ENCODE measurements at places on chromosomes 13 and 19.

DNA sequence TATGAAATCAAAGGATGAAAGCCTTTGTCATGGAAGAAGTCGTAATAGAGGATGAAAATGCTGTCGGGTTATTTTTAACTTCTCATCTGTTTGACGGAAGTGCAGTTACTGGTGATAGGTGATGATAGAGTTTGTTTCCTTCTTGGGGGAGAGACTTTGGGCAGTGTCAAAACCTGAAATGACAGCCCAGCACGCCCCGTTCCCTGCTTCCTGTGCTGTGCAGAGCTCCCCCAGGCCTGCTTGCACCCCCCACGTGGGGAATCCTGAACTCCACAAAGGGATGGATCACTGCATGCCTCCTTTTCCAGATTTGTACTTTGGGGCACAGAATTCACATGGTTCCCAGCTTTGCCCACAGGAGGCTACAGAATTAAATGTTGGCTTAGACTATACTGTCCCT lies 102.7 kb downstream of the ATP11A start:
- DNase-seq: no peak

DNA sequence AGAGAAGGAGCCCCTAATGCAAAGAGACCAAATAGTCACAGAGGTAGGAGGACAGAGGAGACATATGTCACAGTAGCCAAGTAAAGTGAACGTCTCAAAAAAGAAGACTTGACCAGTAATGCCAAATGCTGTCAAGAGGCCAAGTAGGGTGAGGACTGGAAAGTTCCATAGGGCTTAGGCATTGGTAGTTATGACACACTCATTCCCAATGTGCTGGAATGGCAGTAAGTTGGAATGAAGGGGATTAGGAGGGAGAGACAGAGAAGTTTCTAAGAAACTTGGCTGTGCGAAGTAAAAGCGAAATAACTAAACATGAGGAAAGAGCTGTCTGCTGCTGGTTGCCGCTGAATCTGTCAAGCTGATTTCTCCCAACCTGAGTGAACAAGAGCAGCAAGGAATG lies 14.9 kb upstream of the FRY start:
- no peak for DNase-seq

DNA sequence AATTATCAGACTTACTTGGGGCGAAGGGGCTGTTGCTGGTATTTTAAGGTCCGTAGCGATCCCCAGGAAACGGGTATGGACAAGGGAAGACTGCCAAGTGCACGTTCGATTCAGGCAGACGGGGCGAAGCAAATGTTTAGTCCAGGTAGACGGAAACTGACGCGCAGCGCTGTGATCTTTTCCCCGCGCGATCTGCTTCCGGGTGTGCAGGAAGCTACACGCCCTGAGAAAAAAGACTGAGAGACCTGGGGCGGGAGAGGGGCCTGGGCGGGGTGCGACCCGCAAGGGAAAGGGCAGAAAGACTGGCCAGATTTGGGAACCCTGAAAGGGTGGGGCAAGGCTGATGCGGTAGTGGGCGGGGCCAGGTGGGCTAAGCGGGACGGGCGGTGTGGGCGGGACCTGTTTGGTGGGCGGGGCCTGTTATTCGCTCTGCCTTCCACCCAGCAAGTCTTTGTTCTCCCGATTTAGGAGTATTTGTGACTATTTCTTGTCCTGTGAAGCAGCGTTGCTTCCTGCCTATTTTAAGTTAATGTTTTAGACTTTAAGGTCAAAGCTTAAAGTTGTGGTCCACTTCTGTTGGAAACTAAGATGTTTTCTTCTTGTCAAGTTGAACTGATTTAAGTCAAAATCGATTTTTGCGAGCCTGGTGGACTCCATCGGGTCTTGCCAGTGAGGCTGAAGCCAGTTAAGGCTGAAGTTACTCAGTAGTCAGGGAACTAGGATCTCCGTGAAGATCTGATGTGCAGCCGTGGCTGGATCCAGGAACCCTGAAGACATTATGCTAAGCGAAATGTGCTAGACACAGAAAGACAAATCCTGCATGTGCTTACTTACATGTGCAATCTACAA lies at the start of gene ZNF836:
TSS of gene ZNF836 (minus strand) at position 301 of the 849 bp plus-strand sequence. CDS start 3,549 bp downstream, outside the sequence.
- DNase-seq: peak; percentile 89

- no peak for DNase-seq
These were observed 136.0 kb downstream of the KDM4B start for GRCh38 chr19:5104871-5105351.

- no peak for DNase-seq
These were observed 2857.0 kb upstream of the PCDH20 start for GRCh38 chr13:64272681-64273080.

DNA sequence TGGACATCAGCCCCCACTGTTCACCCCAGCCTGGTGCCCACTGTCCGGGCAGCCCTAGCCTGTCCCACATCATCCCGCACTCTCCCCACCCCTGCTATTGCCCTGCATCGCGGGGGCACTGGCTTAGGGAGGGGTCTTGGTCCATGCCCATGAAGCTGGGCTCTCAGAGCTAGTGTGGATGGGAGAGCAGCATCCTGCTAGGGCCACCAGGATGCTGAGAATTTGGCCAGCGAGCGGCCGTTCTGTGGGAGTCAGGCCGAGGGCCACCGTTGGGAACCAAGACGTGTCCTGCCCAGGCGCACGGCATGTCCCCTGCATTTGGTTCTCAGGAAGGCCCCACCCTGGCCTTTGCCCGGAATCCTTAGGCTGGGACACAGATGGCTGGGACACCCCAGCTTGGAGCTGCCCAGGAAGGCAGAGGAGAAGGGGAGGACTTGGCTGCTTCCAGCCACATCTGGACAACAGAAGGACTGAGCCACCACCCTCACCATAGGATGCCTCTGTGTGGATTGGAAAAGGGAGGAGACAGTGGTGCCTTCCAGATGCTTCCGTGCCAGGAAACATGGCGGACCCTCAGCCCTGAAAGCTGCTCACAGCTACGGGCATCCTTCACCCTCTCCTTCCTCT lies 14.6 kb downstream of the ADGRE5 start:
- no peak for DNase-seq

GRCh38 chr13:59279028-59279427 lies 884.7 kb downstream of the DIAPH3 start:
- no peak for DNase-seq

DNA sequence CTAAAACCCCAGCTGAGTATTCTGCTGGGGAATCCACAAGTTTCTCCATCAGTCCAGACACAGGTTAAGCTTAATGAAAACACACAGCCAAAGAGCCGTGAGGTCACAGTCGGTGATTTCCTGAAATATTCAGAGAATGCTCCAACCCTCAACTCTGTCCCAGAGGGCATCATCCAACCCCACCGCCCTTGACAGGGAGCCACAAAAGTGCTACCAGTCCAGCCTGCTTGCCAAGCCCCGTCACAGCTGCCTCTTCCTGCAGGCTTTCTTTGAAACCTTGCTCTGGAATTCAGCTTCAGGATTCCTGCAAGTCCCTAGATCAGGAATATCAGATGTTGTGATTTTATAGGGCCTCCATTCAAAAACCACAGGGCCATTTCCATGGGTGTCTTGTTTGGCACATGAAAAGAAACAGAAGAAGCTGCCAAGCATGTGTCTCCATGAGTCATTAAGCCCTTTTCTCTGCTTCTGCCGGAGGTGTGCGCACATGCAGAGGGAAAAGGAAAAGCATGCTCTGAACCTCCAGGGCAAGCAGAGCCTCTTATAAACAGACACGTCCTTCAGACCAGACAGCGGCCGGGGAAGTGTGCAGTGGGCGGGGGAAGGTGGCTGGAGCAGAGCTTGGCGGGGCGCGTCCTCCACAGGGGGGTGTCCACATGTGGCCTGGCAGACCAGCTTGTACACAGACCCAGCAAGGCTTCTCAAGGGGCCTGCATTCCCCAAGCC lies 164.7 kb downstream of the KATNAL1 start:
- no peak for DNase-seq

DNA sequence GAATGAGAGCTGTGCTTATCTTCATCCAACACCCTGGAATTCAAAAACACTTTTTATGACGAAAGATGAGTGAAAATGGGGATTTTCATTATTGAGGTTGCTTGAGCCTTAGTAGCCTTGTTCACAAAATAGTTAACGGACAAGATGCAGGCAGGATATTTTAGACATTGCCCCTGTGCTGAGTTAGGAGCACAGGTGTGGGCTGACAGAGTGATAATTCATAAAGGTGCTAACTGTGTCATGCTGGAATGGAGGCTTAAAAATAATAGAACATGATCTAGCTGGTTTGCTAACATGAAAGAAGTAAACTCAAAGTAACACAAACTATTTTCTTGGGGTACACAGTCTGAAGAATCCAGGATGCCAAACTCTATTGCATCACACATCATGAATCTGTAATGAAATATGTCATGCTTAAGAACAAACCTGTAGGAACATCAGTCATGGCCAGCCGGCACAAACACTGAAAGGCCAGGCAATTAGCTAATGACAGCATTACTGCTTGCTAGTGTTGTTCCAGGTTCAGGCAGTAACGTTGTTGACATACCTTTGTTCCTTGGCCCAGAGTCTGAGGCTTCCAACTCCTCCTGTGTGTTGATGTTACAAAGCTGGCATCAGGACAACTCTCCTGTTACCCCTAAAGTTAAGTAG lies 55.3 kb downstream of the FRY start:
- DNase-seq: no peak

- no peak for DNase-seq
These were observed 13.6 kb upstream of the FBXO17 start for GRCh38 chr19:38989066-38989605.

DNA sequence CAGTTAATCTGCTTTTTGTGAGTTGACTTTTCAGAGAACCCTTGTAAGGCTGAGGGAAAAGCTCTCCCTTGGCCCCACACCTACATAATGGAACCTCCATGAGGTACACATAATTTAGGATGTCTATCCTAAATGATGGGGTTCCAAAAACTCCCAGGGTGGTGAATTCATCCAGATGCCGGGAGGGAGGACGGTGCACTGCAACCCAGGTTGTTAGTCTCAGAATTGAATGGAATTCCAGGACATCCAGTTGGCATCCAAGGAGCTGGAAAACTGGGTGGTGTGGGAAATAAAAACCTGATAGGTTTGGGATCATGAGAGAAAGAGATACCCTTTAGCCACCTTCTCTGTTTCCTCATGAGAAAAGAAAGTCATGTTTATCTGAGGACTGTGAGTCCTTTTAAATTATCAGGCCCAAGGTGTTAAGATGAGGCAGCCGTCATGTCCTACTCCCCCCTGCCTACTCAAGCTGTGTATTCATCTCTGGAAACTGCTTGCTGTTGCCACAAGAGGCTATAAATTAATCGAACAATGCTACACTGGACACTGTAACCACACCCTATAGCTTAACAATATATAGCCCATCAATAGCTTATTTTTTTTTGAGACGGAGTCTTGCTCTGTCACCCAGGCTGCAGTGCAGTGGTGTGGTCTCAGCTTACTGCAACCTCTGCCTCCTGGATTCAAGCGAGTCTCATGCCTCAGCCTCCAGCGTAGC lies 49.5 kb downstream of the C13orf46 start:
- peak; percentile 9 for DNase-seq

GRCh38 chr19:10152100-10152499 lies 32.4 kb upstream of the EIF3G start:
- DNase-seq: no peak

- no peak for DNase-seq
These were observed 770.3 kb upstream of the SLITRK5 start for GRCh38 chr13:86900906-86901305.

- DNase-seq: no peak
These were observed 16.4 kb upstream of the KCTD15 start for GRCh38 chr19:33780251-33780650.

DNA sequence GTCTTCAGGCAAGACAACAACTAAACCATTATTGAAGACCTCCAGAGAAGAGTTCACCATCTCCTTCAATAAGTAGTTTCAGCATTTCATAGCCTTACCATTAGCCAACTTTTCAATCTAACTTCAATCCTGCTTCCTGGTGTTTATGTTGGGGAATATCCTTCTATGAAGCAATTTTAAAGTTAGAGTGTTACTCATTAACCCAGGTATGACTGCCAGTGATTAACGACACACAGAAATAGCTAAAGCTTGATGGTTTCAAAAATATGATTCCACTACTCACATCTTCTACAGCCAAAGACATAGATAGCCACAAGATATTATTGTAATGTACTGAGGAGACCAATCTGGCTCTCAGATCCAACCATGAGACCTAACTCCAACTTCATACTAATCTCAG lies 403.2 kb downstream of the EFNB2 start:
- DNase-seq: no peak

GRCh38 chr13:24038405-24038804 lies 122.1 kb upstream of the SPATA13 start:
- no peak for DNase-seq

- no peak for DNase-seq
These were observed 150.9 kb downstream of the RFC3 start for GRCh38 chr13:33968520-33969507.

- DNase-seq: no peak
These were observed 28.8 kb upstream of the TUBGCP3 start for GRCh38 chr13:112616586-112617362.

DNA sequence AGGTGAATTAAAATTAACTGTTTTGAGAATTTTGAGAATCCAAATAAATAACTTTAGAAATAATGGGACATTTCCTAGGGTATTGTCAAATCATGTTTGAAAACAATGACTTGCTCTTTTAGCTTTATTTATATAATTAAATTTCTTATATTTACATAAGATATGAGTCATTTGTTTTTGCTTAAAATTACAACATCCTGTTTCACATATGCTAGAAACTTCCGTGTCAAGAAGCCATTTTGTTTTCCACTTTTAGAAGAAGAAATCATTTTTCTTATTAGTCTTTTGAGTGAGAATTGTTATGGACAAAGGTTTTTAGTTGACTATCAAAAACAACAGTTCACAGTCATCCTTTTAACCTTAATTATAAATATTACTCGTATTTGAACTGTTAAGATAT lies 48.2 kb downstream of the DPY19L3 start:
- DNase-seq: no peak

Measured in RWPE2 (cell line).